GM03348 (cell line): ENCODE measurements at places on chromosomes 11 and 22.

GRCh38 chr11:66116576-66117361, 46.7 kb downstream of the PACS1 start:
- no peak for DNase-seq

DNA sequence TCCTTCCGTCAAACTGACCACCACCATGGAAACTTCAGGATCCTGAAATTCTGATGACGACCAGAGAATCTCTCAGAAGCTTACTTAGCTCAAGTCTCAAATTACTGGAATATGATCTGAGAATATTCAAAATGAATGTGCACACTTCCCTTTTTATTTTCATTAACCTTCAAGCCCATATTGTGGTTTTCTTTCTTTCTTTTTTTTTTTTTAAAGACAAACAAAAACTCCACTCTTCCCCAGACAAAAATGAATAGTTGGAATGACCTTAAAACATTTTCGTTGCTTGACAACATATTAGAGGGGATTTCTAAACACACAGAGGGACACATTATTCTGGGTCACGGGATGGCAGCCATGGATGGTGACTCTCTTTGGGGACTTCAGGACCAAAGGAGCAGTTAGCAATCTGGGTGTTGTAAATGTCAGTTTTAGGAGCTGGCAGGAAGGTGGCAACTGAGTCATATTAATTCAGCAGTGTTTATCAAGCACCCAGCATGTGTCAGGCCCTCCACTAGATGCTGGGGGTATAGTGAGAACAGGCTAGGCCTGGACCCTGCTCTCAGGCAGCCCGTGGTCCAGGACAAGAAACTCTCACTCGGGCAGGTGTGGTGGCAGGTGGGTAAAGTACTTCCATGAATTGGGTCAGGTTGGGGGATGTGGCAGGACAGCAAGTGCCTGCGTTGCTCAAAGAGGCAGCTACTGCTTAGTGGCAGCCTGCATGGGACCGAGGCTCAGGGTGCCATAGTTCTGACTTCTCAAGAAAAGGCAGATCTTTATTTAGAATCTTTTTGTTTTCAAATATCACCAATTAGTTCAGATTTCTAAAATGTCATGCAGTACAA, 126.1 kb downstream of the HIPK3 start:
- DNase-seq, result no peak

- DNase-seq, result no peak
Measured at GRCh38 chr11:109586789-109587188, 164.8 kb downstream of the C11orf87 start.

- no peak for DNase-seq
Measured at GRCh38 chr22:20254975-20255946, 12.9 kb downstream of the RTN4R start.

DNA sequence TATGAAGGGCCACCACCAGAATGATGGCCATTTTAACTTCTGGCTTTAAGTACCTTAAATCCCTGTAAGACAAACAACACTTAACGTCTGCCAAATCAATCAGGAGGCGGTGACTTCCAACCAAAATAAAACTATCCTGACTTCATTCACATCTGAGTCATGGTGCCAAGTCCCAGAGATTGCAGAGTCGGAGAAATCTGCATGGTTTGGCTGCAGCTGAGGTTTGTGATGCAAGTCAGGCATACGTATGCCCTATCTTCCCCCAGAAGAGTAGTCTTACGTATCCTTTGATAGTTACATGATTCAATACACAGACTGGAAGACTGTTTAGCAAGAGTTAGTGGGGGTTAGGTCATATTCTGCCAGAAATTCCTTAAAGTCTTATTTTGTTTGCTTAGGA, 1.7 kb upstream of the GAB2 start:
- peak; percentile 81 for DNase-seq

DNA sequence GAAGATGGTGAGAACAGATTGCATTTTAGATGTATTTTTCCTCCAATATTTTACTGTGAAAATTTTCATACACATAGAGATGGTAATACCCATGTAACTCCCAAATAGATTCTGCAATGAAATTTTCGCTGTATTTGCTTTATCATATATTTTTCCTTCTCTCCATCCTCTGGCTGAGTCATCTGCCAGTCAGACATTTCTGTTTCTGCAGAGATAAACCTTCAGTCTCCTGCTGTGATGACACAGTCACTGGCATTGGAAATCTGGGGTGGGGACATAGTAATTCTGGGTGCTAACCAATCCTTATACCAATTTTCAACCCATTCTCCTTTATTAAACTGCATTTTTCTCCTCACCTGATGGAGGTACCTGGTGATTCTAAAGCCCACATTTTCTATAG, 33.7 kb downstream of the SVIP start:
- DNase-seq, result no peak

DNA sequence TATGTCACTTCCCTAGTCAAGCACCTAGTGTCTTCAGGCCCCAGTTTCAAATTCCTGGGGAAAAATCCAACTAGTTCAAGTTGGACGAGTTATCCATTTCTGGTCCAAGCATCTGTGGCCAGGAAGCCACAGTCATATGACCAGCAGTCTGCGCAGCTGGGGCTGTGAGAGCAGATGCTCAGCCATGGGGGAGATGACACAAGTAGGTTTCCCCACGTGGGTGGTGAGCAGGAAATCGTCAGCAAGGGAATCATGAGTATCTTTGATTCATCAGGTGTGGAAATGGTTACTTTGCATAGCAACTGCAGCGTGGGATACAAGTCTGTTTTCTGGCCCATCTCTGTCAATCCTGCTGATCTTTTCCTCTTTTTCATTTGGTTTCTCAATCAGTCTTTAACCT, 185.3 kb downstream of the C11orf91 start:
- peak; percentile 74 for DNase-seq

- DNase-seq, result peak; percentile 77
Measured at GRCh38 chr22:42683578-42684283, 34.5 kb upstream of the CYB5R3 start.

DNA sequence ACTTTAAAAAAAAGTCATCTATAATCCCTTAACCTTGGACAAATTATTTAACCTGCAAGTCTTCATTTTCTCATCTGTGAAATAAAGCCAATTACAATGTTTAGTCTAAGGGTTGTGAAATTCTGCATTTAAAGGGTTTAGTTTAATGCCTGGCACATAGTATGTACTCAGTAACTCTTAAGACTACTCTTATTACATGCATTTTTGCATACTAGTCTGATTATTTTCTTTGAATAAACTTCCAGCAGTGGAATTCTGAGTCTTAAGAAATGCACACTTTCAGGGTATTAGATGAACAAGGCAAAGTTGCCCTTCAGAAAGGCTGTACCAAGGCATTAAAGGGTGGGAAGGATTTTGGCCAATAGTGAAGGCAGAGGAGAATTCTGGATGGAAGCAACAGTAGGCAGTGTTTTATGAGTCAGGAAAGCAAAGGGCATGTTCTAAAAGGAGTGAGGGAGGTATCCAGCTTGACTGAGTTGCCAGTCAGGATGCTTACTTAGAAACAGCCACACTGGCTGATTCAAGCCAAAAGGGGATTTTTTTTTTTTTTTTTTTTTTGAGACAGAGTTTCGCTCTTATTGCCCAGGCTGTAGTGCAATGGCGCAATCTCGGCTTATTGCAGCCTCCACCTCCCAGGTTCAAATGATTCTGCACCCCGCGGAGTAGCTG, 50.5 kb downstream of the SWAP70 start:
- no peak for DNase-seq

DNA sequence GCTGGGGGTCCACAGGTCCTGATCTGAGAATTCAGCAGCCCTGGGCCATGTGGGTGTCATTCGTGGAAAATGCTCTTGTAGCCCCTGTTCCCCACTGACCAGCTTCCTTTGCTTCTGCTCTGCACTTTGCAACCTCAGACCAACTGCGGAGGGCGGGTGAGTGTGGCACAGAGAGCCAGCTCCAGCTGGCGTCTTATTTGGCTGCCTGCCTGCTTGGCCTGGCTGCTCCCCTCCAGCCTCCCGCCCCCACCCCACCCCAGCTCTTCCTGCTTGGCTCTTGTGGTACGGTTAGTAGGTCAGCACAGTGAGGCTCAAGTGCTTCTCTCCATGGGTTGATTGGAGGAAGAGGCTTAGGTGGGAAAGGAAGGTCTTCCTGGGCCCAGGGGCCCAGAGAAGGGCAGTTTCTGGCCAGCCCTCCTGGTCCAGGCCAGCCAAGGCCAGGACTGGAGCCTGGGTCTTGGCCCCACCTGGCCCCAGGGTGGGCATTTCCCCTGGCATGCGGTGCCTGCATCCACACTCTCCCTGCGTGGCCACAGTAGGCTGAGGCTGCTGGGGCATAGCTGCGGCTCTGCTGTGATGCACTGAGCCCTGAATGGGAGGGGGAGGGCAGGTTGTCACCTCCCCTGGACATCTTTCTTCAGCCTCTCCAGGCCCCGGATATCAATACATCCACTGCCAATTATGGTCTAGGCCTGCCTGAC, 26.5 kb downstream of the MYO7A start:
- DNase-seq, result no peak

DNA sequence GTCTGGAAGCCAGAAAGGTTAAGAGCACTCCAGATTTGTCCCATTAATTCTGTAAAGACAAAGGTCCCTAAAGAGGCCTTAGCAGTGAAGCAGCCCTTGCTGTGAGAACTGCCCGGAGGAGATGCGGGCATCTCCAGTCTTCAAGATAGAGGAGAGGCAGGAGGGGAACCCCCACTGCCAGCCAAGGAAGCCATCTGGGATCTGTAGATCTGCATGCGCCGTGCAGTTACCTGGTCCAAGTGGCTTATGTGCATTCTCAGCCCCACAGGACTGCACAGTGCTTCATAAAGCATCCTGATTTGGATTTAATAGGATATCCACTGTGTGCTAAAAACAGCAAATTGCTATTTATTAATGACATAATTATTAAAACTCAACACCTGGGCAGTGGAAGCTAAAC, 834.6 kb downstream of the NTM start:
- no peak for DNase-seq

DNA sequence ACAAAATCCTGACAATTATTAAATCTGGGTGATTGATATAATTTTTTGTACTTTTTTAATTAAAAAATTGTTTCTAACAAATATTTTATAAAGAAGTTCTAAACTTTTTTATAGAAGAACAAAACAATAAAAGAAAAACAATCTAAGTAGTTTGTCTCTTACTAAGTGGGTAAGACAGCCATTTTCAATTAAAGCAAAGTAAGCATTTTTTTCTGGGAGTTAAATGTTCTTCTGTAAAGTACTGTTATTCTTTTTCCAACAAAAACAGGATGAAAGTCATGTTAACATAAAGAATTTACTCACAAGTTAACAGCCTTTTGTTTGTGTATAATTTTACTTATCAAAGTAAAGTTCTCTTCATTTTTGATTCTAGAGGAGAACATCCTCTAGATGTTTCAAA, 1029.9 kb downstream of the JRKL start:
- DNase-seq, result no peak

- DNase-seq, result no peak
Measured at GRCh38 chr22:28759861-28760560, 12.5 kb upstream of the CCDC117 start.

DNA sequence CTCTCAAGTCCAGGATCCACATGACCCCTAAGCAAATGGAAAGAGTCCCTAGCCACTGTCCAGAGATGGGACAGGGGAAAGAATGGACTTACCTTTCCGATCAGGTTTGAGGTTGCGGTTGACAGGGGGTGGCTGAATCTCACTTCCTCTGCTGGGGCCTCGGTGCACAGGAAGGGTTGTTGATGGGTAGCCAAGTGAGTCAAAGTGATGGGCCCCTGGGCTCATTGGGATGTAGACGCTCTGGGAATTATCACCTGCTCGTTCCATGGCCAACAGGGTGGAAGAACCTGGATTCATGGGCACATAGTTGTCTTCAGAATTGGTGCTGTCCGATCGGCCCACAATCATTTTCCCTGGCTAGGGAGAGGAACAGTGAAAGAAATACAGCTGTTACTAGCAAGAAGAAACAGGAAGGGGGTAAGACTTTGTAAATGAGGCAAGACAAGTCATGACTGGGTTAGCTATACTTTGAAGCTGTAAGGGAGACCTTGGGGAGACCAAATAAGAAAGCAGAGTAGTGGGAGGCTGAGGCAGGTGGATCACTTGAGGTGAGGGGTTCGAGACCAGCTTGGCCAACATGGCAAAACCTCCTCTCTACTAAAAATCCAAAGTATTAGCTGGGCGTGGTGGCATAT, 34.7 kb downstream of the USP35 start:
- no peak for DNase-seq

GRCh38 chr11:18617688-18618341, 16.3 kb downstream of the SPTY2D1 start:
- peak; percentile 31 for DNase-seq

DNA sequence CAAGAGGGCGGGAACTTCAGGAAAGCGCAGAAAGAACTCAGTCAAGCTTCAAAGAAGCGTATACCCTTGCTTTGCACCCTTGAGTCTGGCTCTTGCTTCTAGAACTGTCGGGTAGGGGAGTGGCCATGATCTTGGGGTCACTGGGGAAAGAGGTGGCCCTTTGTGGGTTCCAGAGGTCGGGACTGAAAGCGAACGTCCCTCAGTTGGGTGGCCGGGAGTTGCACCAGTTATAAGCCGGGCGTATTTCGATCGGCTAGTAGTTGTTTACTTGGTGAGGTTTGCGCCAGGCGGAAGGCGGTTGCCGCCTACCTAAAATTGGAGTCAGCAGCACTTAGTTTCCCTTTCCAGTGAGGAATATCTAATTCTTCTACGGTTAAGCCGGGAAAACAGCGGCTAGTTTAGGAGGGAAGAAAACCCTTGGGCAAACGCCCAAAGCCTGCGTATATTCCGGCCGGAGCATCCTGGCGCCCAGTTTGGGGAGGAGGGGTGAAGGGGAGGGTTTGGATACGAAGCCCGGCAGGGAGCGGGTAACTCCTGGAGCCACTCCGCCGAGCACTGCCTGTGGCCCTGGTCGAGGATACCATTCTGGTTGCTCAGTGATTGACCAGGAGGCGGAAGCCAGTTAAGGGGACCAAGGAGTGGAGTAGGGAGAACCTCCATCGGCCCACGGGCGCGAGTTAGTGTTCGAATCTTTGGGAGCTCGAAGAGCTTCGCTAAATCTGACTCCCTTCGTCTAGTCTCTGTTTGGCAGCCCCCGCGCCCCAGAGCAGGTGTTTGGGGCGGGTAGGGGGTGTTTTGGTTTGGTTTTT, 807 bp upstream of the WT1 start:
- DNase-seq, result no peak

DNA sequence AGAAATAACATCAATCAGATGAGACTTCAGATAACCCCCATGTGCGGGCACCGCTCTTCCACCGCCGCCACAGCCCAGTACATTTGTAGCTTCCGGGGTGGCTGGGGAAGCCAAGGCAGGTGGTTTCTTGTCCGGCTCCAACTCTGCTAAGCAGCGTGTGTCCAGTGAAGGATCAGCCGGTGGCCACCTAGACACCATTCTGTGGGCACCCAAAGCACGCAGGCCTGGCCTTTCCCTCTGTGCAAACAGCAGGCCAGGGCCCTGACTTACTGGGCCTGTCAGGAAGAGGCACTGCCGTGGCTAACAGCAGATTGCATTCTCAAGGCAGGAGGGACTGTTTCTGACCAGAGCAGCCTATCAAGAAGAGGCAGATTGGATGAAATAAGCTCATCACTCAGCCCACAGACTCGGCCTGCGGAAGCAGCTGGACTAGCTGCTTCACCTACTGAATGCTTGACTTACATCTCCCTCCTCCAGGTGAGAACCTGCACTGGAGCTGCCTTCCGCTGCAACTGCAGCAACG, 74.8 kb downstream of the ETS1 start:
- no peak for DNase-seq
